ENCODE measurements at places on chromosomes 11 and 22. TPM values are rescaled to one million over a fixed set of nuclear protein-coding genes. Genes with fewer than 3 reads are reported as not detected.

GNB1L gene
- total RNA-seq: 2.8 TPM

DNA sequence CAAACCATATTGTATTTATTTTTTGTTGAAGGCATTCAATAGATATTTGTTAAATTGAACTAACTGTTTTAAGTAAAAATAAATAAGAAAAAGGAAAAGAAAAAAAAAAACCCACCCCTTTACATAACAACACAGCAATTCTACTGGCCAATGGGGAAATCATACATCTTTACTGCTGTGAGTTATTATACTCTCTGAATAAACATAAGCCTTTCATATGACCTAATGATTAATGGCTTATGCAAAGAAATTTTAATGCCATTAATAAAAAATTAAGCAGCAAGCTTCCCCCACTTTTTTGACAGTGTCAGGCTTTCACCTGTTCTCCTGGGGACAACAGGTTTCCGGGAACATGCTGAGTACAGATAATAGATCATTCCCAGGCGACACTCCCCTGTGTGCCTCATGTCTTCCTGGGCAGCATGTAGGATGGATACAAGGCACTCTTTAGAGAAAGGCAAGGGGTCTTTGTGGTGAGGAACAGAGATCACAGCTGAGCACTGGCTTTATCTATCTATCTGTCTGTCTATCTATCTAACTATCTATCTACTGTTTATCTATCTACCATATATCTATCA is 676.0 kb downstream of the NTM start:
- no peak for DNase-seq

RAG2 gene
- not detected for total RNA-seq

SYCE3 gene
- total RNA-seq: 0.79 TPM

DNA sequence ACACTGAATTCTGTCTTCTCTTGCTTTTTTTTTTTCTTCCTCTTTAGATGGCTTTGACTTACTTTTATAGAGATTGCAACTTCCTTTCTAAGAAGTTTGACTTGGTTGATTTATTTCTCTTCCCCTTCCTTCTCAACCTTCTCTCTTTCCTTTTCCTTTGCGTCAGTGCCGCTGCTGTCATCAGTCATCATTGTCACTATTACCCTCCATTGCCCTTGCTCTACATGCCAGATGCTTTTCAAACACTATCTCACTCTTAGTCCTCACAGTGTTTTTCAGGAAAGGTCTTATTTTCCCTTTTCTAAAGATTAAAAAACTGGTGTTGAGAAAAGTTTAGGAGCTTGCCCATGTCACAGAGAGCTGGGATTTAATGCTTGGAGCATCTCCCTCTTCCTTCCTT is 74.7 kb upstream of the C11orf87 start:
- DNase-seq: no peak

OR4A47 gene
- not detected for total RNA-seq

DNA sequence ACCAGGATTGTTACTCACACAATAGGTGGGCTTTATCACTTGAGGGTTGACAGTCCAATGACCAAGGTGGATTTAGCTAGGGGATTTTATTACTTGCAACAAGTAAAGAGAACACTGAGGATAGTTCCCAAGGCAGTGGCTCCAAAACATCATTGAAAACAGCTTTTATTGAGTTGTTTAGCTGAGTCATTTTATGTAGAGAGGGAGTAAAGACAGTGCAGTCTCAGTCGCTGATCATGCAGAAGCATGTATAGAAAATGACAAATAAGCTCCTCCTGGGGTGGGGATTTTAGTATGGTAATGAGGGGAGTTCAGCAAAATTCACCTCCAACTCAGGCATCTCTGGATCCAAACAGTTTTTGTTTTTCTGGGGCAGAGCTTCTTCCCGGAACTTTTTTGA is 163.0 kb upstream of the CCDC179 start:
- DNase-seq: no peak

Measured in bronchial epithelial cell (primary cell).